ENCODE measurements at places on chromosomes 5 and 9.

DNA sequence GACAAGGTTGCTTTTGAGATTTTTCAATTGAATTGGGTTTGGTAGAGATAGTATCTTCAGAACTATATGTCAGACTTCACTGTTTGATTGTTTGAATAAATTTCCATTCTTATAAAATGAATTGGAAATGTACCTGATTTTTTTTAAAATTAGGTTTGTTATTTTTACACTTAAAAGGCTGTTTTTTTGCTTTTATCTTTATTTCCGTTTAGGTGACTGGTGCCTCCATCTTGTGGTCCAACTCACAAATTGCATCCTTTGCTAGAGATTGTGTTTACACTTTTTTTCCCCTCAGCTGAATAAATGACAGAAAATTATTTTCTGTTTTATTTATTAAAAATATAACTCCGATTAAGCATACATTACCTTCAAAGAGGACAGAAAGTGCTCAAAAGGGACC lies 15.6 kb downstream of the NDUFAF2 start:
- no peak for DNase-seq

GRCh38 chr5:15807248-15807647 lies 307.3 kb downstream of the FBXL7 start:
- DNase-seq, result no peak

- no peak for DNase-seq
These were observed 8.8 kb downstream of the TENT4A start for GRCh38 chr5:6722015-6722414.

GRCh38 chr9:27124151-27124550 lies 15.1 kb downstream of the TEK start:
- DNase-seq, result no peak

DNA sequence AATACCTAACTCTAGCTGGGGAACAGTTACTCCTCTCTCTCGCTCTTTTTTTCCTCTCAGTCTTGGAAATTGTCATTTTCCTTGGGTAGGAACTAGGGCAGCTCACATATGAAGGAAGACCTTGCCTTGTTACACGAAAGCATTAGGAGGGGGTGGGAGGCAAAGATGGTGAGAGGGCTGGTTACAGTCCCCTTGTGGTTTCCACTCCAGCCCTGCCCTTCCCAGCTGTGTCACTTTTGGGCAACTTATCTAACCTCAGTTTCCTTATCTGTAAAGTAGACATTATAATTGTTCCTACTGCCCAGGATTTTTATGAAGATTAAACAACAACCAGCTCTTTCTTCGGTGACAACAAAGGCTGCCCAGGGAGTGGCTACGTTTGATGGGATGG lies 196.2 kb upstream of the CLINT1 start:
- no peak for DNase-seq

DNA sequence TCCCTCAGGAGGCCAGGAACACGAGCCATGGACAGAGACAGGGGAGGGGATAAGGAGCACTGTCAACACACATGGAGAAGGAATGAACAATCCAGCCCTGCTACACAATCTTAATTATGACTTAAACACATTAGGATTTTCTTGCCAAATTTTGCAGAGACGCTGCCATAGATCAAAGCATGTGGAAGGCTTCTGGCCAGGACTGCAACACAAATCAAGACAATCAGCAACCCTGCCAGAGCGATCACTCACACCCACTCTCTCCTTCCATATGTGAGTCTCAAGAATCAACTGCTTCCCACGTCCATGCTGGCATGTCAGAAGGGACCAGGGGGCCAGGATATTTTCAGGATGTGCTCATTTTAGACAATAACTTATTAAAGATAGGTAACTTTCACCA lies 85.6 kb downstream of the ROR2 start:
- DNase-seq, result no peak

GRCh38 chr5:58412932-58413331 lies 47.0 kb downstream of the PLK2 start:
- DNase-seq, result no peak

GRCh38 chr5:136349029-136349428 lies 16.3 kb downstream of the TRPC7 start:
- DNase-seq, result no peak

DNA sequence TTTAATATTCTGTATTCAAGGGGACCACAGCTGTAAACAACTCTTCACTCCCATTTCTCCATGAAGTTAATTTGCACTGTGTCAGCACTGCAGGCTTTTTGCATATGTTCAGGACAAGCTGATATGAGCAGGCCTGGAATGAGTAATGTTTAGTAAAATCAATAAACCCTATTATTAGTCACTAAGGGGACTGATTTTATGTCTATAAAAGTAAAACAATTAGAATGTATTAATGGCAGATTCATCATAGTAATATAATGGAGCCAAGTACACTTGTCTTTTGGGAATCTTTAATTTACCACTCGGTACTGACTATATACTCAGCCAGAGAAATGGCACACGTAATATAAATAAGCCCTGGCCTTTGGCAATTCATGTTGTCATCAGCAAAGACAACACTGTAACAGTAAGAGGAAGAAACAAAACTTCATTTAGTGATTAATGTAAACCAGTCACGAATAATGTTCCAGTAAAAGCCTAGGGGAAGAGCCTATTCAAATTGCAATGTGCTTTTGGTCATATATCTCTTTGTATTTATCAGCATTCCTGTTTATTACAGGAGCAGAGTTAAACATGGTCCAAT lies 111.6 kb downstream of the ZNF608 start:
- DNase-seq, result no peak

- DNase-seq, result no peak
These were observed 21.9 kb downstream of the TTC1 start for GRCh38 chr5:160030631-160031377.

DNA sequence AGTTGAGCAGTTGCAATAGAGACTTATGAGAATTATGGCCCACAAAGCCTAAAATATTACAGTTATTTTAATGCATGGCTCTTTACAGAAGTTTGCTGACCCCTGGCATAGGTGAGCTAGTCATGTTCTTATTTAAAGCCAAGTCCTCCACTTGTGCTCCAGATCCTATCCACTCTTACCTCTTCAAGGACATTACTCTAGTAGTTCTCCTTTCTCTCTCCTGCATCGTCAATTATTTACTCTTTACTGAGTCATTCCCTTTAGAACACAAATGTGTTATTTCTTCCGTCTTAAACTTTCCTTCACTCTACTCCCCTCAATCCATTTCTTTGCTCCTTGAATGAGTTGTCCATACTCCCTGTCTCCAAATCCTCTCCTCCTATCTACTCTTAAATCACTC lies 20.6 kb upstream of the TRAF1 start:
- no peak for DNase-seq

GRCh38 chr5:135834639-135835529 lies at the start of gene SLC25A48:
Gene SLC25A48 (plus strand): TSS chr5:135834663. CDS start chr5:135834848, 185 bp downstream.
- DNase-seq, result peak; percentile 62

- DNase-seq, result no peak
These were observed 17.8 kb upstream of the IFNB1 start for GRCh38 chr9:21095561-21095960.

DNA sequence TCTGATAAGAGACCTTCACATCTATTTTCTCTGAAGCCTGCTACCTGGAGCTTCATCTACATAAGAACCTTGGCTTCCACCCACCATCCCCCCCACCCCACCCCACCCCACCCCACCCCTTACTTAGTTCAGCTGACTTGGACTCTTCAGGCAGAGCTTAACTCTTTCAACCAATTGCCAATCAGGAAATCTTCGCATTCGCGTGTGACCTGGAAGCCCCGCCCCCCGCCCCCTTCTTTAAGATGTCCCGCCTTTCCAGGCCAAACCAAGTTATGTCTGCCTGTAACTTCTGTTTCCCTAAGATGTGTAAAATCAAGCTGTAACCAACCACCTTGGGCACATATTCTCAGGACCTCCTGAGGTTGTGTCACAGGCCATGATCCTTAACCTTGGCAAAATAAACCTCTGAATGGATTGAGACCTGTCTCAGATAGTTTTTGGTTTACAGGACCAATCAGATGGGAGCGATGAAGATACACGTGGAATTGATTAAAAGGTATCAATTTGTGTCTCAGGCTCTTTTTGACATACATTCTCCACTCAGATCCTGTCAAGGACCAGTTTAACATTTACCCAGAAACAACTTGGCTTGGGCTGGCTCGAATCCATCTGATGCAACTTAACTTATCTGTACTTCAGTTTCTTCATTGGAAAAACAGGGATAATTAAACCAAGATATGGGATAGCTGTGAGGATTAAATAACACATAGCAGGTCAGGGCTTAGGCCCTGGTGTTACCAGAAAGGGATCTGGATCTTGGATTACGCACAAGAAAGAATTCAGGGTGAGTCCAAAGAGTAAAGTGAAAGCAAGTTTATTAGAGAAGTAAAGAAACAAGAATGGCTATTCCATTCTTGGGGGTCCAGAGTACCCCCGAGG lies 43.6 kb downstream of the GALNT12 start:
- no peak for DNase-seq

DNA sequence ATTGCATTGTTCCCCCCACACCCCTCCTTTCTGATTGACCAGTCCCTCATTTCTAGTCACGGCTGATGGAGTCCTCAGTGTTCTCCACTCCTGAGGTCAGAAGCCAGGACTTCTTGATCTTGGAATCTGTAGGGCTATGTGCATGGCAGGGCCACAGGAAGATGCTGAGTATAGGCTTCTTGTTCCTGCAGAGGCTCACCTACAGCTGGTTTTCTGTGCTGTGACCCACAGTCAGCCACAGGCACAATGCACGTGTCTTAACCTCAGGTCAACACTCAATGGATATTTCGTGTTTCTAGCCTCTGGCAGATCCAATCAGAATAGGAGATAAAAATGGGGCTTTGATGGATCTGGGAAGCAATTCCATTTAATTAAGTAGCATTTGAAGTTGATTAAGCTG lies 14.3 kb upstream of the CXCL14 start:
- no peak for DNase-seq

- DNase-seq, result no peak
These were observed 55.8 kb upstream of the BASP1 start for GRCh38 chr5:17161662-17162061.

DNA sequence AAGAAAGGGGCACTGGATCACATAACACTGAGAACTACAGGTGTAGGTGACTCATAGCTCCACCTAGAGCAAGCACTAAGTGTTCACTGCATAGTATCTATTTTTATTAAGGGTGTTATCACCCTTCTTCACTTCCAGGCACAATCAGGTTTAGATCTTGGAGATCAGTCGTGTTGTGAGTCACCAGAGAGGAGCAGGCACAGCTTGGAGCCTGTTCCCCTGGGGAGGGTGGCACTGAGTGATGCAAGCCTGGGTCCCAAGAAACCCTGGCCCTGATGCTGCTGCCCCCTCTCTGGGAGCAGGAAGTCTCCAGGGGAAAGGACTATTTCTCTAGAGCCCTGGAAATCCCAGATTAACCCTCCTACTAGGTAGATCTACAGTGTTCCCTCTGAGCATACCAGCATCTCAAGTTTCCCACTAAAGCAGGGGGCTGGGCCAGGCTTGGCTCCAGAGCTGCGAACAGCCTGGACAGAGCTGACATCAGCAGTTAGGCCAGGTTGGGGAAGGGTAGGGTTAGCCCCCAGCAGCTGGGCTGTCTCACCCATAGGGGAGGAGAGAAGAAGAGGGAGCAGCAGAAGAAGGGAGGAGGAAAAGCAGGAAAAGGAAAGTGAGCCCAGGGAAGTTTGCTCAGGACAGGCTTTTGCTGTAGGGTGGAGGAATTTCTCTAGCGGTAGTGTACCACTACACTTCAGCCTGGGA lies 28.1 kb upstream of the SPINK4 start:
- no peak for DNase-seq

DNA sequence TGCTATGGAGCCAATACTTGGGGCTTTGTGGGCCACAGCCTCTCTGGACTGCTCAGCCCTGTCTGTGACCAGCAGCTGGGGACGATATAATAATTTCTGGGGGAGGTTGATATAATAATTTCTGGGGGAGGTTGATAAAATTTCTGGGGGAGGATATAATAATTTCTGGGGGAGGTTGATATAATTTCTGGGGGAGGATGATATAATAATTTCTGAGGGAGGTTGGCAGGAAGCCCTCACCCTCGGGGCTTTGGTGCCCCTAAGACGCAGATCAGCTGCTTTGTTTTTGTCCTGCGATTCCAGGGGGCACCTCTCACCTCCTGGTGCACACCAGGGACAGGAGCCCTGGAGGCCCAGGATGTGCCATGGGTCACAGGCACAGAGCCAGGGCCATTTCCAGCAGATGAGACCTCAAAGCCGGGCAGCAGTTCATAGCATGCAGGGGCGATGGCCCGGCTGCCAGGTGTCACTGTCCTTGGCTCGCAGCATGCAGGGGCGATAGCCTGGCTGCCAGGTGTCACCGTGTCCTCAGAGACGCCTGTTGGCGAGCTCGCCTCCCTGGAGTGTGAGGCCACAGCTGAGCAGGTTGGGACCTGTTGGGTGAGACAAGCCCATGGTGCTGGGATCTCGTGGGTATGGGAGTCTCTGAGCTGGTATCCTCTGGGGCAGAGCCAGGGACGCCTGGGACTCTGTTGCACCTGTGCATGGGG lies 3.8 kb upstream of the TOR4A start:
- DNase-seq, result no peak

- DNase-seq, result no peak
These were observed 112.3 kb upstream of the FCN2 start for GRCh38 chr9:134768332-134768708.

DNA sequence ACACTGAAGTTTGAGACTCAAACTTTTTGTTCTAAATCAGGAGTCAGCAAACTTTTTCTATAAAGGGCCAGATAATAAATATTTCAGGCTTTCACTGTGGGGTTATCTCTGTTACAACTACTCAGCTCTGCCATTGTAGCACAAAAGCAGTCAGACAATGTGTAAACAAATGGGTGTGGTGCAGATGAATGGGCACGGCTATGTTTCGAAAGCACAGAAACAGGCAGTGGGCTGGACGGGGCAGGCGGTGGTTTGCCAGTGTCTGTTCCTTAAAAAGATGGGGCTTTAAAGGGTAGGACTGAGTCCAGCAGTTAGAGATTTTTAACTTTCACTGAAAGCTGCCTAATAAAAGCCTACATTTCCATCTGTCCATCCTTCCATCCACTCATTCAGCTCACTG lies 48.9 kb downstream of the PFDN1 start:
- DNase-seq, result no peak

DNA sequence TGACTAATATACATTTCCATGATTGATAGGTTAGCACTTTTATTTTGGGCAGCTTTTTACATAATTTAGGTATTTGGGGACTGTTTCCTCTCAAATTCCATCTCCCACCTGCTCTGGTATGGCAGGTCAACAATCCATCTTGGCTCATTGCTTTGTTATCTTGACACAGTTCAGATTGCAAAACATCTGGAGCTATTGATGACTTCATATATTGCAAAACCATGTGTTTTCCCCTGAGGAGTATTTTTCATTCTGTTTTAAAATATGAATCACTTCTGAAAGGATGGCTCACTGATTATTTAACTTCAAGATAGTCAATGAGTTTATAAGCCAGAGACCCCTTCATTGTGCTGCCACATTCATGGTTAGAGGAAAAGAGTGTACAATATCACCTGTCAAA lies 1206.0 kb upstream of the C9orf72 start:
- no peak for DNase-seq
